Fibroblast of the conjunctiva (primary cell): ENCODE measurements at places on chromosomes 3 and 15.

- no peak for DNase-seq
These were observed 233.3 kb downstream of the NLGN1 start for GRCh38 chr3:173630849-173631248.

- peak; percentile 34 for DNase-seq
These were observed 18.5 kb downstream of the CNOT10 start for GRCh38 chr3:32703491-32703972.

DNA sequence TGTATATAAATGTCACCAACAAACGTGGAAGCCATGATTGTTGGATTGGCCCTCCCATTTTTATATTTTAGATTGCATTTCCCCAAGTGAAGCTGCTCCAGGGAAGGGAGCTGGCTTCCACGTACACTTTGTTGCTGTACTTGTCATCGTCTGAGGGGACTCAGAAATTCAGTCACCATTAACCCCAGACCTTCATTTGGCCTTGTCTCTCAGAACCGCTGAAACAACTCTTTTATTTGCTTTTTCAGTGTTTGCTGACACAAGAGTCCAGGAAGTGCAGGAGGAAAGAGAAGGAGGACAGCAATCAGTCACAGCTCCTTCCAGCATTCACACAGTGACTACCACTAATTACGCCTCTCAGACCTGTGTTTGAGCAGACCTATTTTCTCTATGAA lies 276.5 kb downstream of the TBL1XR1 start:
- DNase-seq: no peak

DNA sequence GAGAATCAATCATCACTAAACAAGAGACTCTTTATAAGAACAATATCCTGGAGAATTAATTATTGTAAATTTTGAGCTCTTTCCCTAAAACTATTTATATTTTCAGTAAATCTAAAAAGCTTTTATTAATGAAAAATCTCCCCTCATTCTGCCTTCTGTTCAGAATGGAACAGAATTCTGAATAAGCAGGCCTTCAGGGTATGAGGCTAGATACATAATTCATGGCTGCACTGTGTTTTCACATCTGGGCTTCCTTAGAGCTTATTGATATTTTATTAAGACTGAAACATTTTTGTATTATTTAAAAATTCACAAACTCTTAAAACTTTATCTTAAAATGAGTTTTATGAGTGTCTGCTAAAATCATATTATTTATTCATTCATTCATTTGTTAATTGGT lies 24.8 kb downstream of the CLDN11 start:
- no peak for DNase-seq

DNA sequence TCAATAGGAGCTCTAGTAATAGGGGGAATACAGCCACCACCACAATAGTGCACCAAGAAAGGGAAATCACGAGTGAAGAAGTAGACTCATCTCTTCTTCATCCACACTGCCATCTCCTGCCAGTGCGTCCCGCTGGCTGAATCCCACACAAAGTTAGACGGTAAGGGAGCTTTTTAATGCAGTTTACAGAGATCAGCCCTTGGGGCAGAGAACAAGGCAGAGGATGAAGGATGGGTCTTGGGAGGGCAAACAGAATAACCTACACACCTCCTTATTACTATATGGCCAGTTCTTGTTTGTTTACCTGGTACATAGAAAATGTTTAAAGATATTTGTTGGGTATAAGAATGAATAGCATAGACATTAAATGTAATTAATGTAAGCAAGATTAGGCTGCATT lies 11.0 kb upstream of the DPH6 start:
- DNase-seq: no peak

DNA sequence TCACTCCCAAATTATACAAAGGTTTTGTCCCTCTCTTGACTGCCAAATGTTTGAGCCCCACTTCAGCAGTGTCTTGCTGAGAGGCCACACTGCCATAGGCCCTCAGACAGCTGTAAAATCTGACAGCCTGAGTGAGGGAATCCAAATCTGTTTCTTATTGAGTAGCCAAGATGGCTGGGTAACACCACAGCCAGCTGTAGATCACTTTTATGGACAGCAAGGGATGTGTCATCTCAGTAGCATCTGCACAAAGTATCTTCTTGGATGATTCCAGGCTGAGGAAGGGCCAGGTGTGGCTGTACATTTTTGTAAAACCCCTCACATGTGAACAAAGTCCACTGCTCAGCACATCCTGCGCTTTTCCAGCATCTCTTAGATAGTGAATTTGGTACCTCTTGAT lies 237.0 kb upstream of the LRTM1 start:
- no peak for DNase-seq

DNA sequence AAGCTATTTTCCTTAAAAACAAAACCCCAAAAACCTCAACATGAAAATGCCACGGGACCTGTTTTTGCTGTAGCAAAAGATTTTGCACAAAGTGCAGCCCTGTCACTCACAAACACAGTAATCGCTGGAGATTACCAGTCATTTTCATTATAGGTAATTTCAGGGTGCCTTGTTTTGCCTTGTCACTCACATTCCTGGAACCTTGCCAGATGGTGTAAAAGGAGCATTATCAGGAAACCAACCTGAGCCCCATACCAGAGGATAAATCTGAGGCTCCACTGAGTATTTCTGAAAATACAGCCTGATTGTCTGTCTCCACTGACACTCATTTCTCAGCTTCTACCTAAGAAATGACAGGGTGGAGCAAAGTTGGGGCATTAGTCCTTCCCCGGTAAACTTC lies 791.3 kb upstream of the LMCD1 start:
- no peak for DNase-seq

GRCh38 chr15:70160803-70161565 lies 63.3 kb upstream of the TLE3 start:
- no peak for DNase-seq

DNA sequence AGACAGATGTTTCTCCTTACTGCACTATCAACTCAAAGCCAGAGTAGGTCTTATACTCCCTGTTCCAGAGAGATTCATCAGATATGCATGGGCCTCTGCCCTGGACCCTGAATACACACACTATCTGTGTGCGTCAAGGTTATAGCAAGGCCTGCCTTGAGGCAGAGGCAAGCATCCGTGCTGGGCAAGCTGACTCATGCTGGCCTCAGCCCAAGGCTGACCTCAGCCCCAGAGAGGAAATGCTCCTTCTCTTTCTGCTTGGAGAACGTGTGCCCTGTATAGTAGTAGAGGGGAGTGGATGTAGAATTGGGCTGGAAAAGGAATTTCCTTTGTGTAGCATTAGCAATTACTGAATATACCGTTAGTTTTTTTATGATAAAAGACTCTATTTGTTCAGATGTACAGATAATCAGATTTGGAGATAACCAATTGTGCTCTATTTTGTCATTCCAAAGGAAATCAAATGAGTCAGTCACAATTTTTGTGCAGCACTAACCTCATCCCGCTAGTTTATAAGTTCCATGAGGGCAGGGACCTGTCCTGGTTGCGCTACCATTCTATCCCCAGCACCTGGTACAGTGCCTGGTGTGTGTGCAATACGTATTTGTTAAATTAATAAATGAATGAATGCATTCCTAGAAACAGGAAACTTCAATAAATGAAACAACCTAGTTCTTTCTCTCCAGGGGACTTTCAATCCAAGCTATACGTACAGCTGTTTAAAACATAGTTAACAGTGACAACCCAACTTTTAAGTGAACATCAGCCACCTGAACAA lies 13.3 kb upstream of the PAQR9 start:
- DNase-seq: peak; percentile 84
